ENCODE measurements at places on chromosomes 7 and 10.

DNA sequence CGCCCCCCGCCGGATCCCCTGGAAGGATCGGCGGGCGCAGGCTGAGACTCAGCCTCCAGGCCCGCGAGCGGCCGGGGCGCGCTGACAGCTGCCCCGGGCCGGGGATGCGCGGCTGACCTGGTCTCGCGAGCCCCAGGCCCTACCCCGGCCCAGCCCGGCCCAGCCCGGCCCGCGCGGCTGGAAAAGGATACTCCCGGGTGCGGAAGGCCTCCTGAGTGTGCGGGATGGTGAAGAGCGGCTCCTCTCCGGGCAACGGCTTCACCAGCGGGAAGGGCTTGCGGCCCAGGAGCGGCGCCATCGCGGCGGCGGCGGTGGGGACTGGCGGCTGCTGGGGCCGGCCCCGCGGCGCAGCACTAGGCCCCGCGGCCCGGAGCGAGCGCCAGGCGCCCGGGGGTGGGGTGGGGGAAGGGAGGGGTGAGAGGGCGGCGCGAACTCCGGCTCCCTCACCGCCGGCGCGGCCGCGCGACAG is 423 bp downstream of the BAZ1B start:
- no peak for DNase-seq

- no peak for DNase-seq
Measured at GRCh38 chr7:123201901-123202300, 2.1 kb upstream of the SLC13A1 start.

DNA sequence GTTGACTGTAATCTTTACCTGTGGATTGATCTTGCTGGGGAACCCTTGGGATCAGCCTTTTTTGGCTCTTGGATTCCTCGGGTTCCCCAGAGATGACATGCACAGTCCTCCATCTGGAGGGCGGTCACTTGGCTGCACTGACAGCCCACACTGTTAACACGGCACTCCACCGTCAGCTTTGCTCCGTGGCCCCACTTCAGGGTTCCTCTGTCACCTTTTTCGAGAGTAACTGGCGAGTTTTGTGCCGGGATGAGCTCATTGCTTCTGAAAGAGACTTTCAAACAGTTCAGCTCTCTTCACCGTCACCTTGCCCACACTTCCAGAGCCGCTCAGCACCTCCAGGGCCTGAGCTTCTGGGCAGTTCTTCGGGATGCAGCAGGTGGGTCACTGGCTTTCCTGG is 42.4 kb downstream of the PROSER2 start:
- no peak for DNase-seq

GRCh38 chr7:101112233-101112632 is 14.7 kb upstream of the SERPINE1 start:
- DNase-seq: no peak

DNA sequence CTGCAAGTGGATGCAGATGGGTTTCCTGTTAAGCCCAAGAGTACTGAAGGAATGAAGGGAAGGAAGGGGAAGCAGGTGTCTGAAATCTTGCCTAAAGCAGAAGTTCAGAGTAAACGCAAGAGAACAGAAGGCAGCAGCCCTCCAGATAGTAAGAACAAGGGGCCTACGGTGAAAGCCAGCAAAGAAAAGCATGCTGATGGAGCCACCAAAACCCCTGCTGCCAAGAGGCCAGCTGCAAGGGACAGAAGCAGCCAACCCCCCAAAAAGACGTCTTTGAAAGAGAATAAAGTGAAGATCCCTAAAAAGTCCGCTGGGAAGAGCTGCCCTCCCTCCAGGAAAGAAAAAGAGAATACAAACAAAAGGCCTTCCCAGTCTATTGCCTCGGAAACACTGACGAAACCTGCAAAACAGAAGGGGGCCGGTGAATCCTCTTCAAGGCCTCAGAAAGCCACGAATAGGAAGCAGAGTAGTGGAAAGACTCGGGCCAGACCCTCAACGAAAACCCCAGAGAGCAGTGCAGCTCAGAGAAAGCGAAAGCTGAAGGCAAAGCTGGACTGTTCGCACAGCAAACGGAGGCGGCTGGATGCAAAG is 152.5 kb downstream of the LCOR start:
- no peak for DNase-seq

GRCh38 chr10:1524540-1524939 is 212.8 kb downstream of the ADARB2 start:
- DNase-seq: no peak

GRCh38 chr10:106278383-106278782 is 886.1 kb downstream of the SORCS1 start:
- no peak for DNase-seq

DNA sequence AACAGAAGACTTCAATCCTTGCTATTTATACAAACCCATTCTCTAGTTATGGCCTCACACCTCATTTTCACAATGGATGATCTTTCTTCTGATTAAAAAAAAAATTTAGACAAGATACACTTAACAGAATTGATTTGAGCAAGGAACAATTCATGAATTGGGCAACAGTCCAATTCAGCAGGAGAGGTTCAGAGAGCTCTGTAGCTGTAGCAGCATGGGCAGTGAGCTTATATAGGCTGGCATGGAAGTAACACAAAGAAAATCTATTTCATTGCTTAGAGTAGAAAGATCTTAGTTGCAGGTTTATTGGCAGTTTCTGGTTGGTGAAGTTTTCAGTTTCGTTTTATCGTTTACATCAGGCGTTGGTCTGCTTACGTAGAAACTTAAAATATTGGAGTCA is 23.0 kb upstream of the LRGUK start:
- no peak for DNase-seq

GRCh38 chr7:42227021-42227420 is 10.0 kb downstream of the GLI3 start:
- no peak for DNase-seq

DNA sequence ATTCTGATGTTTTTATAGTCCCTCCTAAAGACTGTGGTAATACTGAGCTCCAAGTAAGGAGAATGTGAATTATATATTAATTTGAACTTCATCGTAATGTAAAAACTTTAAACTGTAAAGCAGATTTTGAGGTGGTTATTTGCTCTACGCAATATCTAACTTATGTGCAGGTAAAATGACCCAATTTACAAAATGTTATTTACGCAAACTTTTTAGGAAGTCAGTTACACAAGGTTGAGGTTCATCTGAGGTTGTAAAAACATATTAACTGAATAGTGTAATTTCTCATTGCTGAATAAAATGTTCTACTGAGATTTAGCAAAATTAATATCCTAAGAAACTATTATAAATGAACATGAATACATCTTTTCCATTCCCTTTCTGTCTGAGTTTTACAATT is 15.8 kb downstream of the GLCCI1 start:
- DNase-seq: no peak

- DNase-seq: no peak
Measured at GRCh38 chr7:149559711-149560110, 62.1 kb upstream of the ZNF746 start.

DNA sequence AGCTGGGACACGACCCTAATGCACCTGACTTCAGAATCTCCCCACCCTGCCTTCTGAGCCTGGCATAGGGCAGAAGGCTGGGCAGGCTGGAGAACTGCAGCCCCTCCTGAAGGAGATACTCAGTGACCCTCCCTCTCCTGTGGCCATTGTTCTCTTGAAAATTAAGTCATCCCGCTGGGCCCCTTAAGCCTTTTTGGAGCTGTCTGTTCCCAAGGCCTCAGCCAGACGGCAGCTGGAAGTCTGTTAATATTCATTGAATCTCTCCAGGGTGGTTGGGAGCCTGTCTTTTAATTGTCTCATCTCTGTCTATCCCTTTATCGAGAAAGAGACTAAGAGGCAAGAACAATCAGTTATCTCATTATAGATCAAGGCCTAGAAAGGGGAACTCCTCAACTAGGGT is 118.1 kb upstream of the PCBD1 start:
- no peak for DNase-seq

GRCh38 chr7:110868458-110868857 is 222.5 kb upstream of the LRRN3 start:
- DNase-seq: no peak

- no peak for DNase-seq
Measured at GRCh38 chr7:73779517-73779916, 9.4 kb upstream of the CLDN3 start.

DNA sequence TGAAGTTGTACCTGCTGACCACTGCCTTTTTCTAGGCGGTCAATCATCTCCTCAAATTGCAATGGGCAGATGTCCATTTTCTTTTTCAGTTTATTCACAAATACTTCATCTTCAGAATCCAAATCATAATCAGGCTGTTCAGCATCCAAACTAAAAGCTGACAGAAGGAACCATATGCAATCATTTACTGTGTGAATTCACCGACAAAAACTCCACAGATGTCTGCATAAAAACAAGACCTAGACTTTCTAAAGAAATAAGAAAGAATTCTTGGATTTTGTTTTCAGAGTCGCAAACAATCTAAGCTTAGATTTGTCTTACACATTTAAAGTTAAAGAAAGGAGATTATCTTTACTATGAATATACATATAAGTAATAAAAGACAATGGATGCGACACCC is 53.4 kb downstream of the EPC1 start:
- DNase-seq: no peak

DNA sequence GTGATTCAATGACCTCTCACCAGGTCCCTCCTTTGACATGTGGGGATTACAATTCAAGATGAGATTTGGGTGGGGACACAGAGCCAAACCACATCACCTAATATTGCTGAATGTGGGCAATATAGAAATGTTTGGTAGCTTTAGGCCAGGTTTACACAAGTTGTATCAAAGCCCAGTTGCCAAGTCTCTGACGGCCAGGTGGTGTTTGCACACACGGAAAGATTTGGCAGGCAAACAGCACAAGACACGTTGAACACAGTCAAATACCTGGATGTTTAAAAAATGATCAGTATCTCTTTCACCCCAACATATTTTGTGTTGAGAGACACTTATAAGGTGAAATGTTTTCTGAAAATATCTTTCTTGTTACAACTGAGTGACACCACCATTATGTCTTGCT is 294.4 kb upstream of the MKI67 start:
- no peak for DNase-seq

- no peak for DNase-seq
Measured at GRCh38 chr7:24456526-24457218, 116.6 kb upstream of the PALS2 start.

DNA sequence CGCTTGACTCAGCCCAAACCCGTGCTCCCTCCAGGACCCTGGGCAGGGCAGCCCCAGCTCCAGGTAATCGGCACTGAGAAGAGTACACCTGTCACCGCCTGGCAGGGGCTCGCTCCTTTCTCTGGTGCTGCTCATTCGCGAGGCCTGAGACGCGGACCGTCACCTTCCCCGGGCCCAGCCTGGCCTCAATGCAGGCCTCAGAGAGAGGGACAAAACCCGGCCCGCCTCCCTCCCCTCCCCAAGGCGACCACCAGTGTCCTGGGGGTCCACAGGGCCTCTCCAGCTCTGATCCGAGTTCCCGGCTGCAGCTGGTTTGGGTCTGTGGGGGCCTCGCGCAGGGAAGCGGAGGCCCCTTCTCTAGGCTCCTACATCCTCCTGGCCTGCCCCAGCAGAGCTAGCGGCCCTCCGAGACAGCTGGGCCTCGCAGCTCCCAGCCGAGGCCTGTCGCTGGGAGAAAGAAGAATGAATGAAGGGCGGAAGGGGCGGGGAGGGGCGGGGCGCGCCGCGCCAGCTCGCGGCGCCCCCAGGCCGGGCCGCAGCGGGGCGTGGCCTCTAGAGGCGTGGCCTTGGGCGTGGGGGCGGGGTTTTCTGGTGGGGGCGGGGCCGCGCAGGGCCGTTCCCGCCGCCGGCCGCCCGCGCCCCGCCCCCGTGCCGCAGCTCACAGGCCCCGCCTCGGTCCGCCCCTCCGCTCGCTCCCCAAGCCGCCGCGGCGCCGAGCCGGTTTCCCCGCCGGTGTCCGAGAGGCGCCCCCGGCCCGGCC is at the start of gene LIMK1:
TSS of gene LIMK1 (plus strand) at position 688 of the 760 bp plus-strand sequence. CDS start 187 bp downstream, outside the sequence.
- DNase-seq: peak; percentile 87

GRCh38 chr10:61289813-61290212 is 163.4 kb downstream of the TMEM26 start:
- DNase-seq: no peak

DNA sequence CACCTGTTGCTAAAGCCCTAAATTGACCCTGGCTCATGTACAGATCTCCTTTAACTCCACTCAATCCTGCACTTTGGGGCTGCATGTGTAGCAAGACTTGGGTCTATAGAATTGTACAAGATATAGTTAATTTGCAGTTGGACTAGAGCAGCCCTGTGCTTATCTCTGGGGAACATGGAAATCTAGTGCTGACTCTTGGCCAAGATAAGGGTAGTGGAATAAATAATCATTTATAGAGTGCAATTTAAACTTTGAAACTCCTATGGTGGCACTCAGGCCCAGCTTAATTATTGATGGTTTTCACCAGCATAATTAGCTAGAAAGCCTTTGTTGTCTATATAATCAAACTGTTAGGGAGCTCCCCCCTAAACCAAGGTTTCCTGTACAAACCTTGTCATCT is 39.2 kb upstream of the MBL2 start:
- no peak for DNase-seq

DNA sequence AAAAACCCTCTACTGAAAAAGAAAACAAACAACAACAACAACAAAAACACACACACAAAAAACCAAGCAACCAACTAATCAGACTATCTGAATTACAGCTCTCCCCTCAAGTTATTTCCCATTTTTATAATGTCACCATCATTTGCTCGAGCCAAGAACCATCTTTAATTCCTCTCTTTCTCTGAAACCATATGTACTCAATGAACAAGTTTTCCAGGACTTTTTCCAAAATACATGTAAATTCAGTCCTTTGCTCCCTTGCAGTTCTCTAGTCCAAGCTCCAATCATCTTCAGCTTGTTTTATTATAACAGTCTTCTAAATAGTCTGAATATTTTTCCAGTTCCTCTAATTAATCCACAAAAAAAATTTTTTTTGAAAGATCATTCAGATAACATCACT is 506.0 kb downstream of the NXPH1 start:
- DNase-seq: no peak

- DNase-seq: peak; percentile 46
Measured at GRCh38 chr7:92831716-92832533, 4.4 kb downstream of the CDK6 start.

- DNase-seq: no peak
Measured at GRCh38 chr7:95026421-95027072, 119.2 kb downstream of the PPP1R9A start.

DNA sequence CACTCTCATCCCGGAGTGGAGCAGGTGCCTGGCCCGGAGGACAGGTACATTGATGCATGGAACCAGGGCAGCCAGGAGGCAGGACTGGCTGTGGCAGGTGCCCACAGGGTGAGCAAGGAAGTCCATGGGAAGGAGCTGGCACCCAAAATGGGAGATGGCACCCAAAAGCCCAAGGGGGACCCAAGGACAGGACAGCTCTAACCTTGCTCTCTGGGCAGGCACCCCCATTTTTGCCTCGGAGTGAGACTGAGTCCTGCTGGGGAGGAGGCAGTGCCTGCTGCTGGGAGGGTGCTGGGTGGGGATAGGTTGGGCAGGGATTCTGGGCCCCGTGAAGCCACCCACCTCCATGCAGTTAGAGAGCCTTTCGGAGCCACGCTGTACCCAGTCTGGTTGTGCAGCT is 234.5 kb downstream of the TCERG1L start:
- DNase-seq: no peak
